NB4 (cell line): ENCODE measurements at places on chromosomes 1 and 21.

DNA sequence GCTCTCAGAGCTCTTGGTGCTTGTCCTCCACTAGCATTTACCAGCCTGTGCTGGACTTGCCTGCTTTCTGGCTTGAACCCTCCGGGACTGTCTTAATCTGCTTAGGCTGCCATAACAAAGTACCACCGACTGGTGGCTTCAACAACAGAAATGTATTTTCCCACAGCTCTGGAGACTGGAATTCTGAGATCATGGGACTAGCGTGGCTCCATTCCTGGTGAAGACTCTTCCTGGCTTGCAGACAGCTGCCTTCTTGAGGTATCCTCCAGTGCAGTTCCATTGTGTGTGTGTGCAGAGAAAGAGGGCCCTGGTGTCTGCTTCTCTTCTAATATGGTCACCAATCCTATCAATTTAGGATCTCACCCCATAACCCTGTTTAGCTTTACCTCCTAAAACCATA, 22.0 kb upstream of the RCAN1 start:
- DNase-seq = no peak

DNA sequence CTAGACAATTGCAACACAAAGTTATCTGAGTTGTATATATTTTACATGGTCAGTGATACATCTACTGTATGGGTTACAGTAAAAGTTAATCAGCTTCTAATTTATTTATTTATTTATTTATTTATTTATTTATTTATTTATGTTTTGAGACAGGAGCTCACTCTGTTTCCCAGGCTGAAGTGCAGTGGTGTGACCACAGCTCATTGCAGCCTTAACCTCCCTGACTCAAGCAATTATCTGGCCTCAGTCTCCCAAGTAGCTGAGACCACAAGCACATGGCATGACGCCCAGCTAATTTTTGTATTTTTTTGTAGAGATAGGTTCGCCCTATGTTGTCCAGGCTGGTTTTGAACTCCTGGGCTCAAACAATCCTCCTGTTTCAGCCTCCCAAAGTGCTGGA, 241.6 kb downstream of the PTPRC start:
- DNase-seq = no peak

DNA sequence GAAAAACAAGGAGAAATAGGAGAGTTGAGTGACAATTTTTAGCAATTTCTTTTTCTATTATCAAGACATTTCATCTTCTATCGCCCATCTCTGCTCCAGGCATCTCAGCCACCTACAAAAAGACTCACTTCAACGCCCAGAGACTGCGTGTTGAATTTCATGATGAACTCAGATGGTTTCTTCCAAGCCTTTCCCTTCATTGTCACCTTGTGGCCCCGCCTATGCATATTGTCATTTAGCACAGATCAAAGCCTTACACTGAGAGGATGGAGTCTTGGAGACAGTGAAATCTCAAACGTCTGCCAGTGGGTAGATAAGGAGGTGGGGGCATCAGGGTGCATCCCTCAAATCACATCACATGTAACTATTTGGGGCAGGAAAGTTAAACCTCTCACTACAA, 319.4 kb downstream of the SIPA1L2 start:
- DNase-seq = no peak

- DNase-seq = no peak
These were observed 173.6 kb downstream of the COP1 start for GRCh38 chr1:176033474-176033873.

DNA sequence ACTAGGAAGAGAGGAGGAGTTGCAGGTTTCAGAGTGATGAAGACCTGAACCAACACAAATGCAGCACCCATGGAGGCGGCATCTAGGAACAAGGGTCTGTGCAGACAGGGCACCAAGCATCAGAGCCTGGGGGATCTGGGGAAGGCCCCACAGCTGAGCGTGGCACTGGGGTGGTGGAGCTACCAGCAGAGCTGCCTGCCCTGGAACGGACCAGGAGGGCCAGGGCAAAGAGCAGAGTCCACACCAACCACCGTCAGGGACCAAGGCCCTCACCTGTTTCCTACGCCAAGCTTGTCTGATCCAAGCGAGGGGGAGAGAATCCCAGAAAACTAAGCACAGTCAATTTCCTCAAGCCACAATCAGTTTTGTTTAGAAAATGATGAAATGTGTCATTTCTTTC, 79.0 kb upstream of the SYT6 start:
- DNase-seq = no peak

GRCh38 chr1:89884718-89885596, 64.1 kb downstream of the LRRC8D start:
- no peak for DNase-seq

GRCh38 chr1:163730411-163730821, 408.7 kb downstream of the NUF2 start:
- no peak for DNase-seq

GRCh38 chr1:185367218-185367617, 50.2 kb upstream of the IVNS1ABP start:
- no peak for DNase-seq

GRCh38 chr21:26842974-26843932, 2.0 kb downstream of the ADAMTS1 start:
- no peak for DNase-seq

DNA sequence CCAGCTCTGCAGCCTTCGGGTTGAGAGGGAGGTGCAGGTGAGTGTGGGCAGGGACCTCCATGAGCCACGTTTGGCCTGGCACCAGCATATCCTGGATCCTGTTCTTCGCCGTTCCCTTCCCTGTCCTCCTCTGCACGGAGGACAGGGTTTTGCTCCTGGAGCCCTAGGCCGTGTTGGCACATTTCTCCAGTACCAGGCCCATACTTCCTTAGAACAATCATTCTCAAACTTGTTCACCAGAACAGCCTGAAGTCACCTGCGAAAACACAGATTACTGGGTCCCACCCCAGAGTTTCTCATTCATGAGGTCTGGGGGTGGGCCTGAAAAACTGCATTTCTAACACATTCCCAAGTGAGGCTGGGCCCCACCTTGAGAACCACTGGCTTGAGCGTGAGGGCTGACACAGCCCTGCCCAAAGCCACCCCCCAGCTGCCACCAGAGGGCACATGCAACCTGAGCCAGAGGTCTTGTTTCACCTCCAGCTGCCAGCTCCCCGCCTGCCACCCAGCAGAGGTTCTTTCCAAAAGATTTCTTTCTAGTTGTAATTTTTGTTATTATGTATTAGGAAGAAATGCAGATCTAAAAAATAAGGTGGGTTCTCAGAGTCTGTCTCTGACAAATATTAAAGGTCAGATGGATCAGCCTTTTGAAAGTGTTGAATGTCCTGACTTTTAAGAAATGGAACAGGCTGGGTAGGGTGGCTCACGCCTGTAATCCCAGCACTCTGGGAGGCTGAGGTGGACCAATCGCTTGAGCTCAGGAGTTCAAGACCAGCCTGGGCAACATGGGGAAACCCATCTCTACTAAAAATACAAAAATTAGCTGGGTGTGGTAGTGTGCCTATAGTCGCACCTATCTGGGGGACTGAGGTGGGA, 39.6 kb upstream of the LDLRAP1 start:
- DNase-seq = peak; percentile 63

DNA sequence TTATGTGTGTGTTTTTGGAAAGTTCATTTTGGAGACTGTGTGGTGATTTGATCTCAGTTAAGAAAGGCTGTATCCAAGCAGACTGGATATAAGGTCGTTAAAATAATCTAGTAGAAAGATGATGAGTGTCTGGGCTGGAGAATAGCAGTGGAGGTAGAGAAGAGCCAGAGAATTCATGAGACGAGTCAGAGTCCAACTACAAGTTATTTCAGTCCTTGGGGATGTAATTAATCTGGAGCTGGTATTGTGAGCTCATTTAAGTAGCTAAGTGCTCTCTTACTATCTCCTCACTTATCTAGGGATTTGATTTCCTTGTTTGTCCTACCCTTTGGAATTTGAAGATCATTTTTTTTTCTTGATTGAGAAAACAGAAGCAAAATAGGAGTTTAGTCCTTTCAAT, 1219.0 kb upstream of the ADGRL4 start:
- DNase-seq = no peak

DNA sequence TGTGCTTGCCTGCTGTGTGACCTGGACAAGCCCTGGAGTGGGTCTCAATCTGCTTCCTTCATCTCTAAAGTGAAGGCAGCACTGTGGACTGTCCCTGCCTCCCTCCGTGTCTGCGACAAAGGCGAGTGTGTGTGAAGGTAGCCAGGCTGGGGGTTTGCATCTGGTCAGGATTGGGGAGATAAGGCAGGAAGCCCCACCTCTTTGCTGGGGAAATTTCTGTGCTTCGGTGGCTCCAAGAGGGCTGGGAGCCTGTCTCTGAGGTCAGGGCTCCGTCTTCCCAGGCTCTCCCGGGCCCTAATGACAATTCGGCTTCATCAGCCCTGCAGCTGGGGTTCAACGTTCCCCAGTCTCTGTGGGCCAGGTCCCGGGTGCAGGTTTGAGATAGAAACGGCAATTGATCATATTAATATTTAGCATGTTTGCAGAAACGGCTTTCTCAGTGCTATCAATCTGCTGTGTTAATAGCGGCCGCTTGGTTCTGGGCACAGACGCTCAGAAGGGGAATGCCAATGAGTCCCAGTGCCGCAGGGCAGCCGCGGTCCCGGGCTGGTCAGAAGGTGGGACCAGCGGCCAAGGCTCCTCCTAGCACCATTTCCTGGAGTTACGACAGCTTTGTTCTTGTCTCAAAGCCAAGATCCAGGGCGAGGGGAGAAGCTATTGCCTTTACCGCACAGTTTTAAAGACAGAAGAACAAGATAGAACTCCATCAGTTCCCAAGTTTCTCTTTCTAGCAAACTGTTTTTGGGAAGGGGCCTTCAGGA, 105.7 kb downstream of the PRDM16 start:
- DNase-seq = peak; percentile 16

GRCh38 chr1:153942766-153943549, 3.6 kb downstream of the DENND4B start:
- DNase-seq = no peak

DNA sequence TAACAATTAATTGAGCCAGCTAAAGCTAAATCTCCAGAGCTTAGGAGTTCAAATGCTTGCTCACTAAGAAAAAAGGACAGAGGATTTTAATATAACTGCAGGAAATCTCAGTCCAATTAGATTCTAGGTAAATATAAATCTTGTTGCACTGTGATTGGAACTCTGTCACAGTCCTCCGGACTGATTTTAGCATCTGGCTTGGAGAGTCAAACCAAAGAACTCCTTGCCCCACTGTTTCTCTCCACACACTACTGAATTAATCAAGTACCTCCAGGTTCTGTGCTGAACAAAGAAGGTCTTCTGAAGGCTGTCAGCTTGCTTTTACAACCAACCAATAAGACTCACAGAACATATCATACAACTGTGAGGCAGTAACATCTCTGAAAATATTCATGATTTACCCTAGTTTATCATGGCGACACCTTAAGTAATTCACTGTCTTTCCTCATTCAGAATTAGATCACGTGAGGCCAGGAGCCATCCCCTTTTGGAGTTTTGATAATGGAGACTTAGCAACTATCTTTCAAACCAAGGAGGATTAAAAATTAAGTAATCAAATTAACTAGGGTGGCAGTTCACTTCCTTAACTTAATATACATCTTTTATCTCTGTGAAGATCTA, 176.0 kb downstream of the RERE start:
- DNase-seq = no peak

DNA sequence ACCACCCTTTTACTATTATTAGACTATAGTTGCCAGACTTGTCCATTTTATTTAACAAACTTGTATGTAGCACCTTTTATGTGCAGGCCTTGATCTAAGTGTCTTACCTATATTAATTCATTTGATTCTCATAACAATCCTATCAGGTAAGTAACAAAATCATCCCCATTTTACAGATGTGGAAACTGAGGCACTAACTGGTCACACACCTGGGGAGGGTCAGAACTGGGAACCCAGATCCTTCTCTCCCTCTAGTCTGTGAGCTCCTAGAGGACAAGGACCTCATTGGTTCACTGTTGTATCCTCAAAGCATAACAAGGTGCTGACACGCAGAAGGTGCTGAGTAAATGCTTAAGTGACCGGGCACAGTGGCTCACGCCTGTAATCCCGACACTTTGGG, 14.9 kb downstream of the FBXO2 start:
- no peak for DNase-seq

- DNase-seq = peak; percentile 83
These were observed 194.0 kb downstream of the TOMM20 start for GRCh38 chr1:234934611-234935033.

DNA sequence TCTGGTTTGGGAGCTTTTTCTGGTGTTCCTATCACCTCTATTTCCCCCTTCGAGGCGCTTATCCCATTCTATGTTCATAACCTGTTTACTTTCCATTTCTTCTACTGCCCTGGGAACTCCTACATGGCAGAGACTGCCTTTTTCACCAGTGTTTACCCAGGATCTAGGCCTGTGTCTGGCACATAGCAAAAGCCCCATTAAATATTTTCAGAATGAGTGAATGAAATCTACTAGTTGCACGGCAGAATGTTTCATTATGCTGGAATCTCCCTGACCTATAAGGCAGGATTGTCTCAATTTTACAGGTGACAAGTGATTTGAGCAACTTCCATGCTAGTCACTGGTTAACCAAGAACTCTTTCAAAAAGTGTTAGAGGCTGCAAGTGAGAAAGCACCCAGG, 70.1 kb downstream of the PGM1 start:
- DNase-seq = no peak

- DNase-seq = no peak
These were observed 69.5 kb downstream of the DNM3 start for GRCh38 chr1:171910786-171911185.

- no peak for DNase-seq
These were observed 102.1 kb downstream of the ADSS2 start for GRCh38 chr1:244349581-244350001.

GRCh38 chr1:41799723-41800122, 119.0 kb downstream of the HIVEP3 start:
- DNase-seq = peak; percentile 45

DNA sequence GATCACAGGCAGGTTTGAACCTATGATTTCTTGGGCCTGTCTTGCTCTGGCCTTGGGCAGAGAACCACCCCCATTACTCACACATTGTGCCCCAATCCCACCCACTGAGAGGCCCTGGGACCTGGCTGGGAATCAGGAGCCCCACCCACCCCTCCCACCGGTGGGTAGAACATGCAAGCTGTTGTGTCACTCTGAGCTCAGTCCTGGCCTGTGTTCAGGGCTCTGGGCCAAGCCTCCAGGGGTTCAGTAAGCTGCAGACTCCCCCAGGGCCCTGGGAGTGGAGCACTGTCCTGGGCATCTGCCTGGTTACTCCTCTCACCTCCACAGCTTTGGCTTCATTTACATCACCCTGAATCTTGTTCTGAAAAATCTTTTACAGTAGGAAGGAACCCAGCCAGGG, 270.5 kb downstream of the RRAGC start:
- no peak for DNase-seq

DNA sequence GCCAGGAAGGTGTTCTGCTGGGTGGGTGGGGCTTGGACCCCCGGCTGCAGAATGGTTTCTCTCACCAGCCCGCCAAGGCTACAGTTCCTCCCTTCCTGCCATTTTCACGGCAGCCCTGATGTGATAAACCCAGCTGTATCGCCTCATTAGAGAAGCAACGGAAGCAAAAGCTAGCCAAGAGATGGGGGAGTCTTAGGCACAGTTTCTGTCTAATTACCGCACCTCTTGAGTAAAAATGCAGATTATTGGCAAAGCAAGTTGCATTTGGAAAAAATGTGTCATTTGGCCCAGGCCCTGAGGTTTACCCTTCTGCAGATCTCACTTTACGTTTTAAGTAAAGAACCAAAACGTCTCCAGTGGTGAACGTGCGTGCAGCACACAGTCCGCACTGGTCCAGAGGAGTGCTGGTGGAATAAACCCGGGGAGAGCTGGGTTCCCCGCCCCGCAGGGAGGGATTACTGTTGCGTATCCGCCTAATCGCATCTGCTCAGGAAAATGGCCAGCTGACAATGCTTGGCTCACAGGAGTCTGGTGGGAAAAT, 109.9 kb downstream of the GALNT2 start:
- DNase-seq = peak; percentile 19

- DNase-seq = no peak
These were observed 219.3 kb upstream of the GREM2 start for GRCh38 chr1:240831191-240831631.
